ENCODE measurements at places on chromosomes 4 and X.

DNA sequence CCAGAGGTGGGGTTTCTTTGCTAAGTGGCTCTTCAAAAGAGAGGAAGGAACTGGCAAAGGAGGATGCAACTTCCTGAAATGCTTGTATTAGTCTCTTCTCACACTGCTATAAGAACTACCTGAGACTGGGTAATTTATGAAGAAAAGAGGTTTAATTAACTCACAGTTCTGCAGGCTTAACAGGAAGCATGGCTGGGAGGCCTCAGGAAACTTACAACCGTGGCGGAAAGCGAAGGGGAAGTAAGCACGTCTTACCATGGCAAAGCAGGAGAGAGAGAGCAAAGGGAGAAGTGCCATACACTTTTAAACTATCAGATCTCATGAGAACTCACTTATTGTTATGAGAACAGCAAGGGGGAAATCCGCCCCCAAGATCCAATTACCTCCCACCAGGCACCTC is 505.7 kb downstream of the ZNF674 start:
- DNase-seq: no peak

GRCh38 chrX:125204681-125205132 is 115.0 kb upstream of the TEX13C start:
- DNase-seq: no peak

DNA sequence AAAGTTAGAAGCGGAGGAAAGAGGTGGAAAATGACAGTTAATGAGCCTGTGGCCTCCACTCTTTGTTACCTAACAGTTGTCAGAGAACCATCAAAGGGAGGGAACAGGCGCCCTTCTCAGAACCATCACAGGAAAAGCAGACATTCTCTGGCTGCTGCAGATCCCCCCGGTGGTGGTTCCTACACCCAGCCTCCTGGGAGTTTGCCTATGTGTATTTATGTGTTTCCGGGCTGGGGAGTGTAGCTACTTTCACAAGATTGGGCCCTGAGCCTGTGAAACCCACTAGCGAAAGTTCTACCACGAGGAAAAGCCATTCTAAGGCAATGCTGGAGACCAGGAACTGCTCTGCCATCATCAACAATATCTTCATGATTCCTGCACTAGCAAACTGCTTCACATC is 52.7 kb upstream of the BCOR start:
- no peak for DNase-seq

GRCh38 chrX:149003863-149004660 is 501.0 kb downstream of the IDS start:
- peak; percentile 4 for DNase-seq

DNA sequence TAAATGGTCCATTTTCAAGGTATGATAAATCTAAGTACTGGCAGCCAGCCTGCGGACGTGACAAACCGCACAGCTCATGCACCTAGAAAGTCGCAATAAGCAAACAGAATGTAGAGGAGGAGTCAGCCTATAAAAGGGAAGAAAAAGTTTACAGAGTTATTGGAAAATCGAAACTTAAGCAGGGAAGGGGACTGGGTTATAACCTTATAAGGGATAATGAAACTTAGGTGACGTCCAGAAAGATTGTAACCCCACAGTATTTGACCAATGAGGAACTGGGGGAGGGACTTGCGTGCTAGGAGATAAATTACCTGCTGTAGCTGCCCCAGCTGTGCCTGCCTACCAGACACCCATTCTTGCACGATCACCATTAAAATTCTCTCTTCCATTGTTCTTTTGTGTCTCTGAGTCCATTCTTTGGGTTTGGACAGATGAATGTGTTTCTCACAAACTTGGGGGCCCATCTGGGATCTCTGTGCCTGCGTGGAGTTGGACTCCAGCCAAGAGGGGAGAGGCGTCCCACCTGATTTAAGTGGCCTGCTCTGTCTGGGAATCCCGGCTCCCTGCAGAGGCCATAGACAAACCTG is 61.0 kb downstream of the ZCCHC12 start:
- DNase-seq: no peak

GRCh38 chrX:3143043-3143799 is 102.0 kb downstream of the ARSF start:
- DNase-seq: no peak

- DNase-seq: peak; percentile 59
These were observed 82.0 kb downstream of the PLS3 start for GRCh38 chrX:115642895-115643530.
